ENCODE measurements at places on chromosomes 7 and 10. TPM values are rescaled to one million over a fixed set of nuclear protein-coding genes. Genes with fewer than 3 reads are reported as not detected.

- DNase-seq = no peak
- no peak overlapping the region for H3K27ac ChIP-seq
- no peak overlapping the region for H3K4me3 ChIP-seq
Observed at GRCh38 chr7:39372383-39372782, 193.8 kb upstream of the YAE1 start.

DNA sequence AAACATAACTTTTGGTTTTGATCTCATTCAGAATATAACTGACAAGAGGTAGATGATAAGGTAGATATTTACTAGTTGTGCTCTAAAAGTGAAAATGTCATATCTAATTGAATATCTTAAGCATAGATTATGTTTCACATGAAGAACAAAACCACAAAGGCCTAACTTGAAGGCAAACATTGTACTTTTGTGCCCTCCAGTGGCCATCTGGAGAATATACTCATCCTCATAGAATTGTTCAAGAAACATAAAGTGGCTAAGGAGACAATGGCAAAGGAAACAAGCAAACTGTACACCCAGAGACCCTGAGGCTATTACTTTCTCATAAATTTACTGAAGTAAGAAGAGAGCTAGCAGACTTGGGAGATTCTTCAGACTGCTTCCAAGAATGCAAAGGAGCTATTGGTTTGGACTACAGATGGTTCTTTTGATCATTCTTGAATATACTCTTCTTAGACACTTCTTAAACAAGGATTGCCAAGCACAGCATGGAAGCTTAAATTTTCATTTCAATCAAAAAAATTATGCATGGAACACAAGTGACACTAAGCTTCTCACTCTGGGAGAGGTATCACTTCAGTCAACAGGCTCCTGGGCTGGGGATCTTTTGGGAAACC lies 98.2 kb upstream of the DKK1 start:
- DNase-seq = peak; percentile 51
- H3K4me3 ChIP-seq = no peak overlapping the region
- H3K27me3 ChIP-seq = no peaks in the 10 kb centered on the region
- H3K4me1 ChIP-seq = peaks cover 17% of the 10 kb centered on the region

- no peak overlapping the region for H3K4me3 ChIP-seq
- DNase-seq = no peak
- peaks cover 3% of the 10 kb centered on the region for H3K4me1 ChIP-seq
Observed at GRCh38 chr7:44059219-44060090, 5.9 kb downstream of the PGAM2 start.

- H3K4me3 ChIP-seq = no peak overlapping the region
- H3K4me1 ChIP-seq = no peaks in the 10 kb centered on the region
- no peaks in the 10 kb centered on the region for H3K36me3 ChIP-seq
- DNase-seq = no peak
- no peaks in the 10 kb centered on the region for H3K27me3 ChIP-seq
- H3K27ac ChIP-seq = no peak overlapping the region
Observed at GRCh38 chr7:147952918-147953317, 637.6 kb upstream of the C7orf33 start.

DNA sequence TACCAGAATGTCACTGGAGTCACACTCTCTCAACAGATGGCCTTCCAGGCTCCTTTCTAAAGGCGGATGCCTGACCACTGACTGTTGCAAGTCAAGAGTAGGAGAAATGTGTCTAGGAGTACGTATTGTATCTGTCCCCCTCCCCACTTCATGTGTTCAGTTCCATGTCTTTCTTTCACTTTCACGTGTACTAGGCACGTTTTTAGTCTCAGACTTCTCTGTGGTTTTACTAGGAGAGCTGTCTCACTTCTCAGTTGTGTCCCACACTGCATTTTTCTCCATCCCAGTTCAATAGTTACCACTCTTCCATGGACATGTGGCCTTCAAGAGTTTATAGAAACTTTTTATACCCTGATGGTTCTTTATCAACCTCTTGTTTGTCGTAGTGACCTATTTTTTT lies 893.0 kb downstream of the NRG3 start:
- H3K36me3 ChIP-seq = no peaks in the 10 kb centered on the region
- H3K27ac ChIP-seq = no peak overlapping the region
- H3K27me3 ChIP-seq = no peaks in the 10 kb centered on the region
- no peak overlapping the region for H3K4me3 ChIP-seq

GRCh38 chr7:84017651-84018050 lies 176.9 kb downstream of the SEMA3A start:
- no peak overlapping the region for H3K4me3 ChIP-seq
- H3K36me3 ChIP-seq = no peaks in the 10 kb centered on the region
- no peak for DNase-seq
- H3K27me3 ChIP-seq = no peaks in the 10 kb centered on the region

The BMPR1A gene
- total RNA-seq = 77.9 TPM

GRCh38 chr10:104307576-104308438 lies 30.5 kb downstream of the ITPRIP start:
- peaks cover 24% of the 10 kb centered on the region for H3K4me1 ChIP-seq
- DNase-seq = no peak
- H3K27me3 ChIP-seq = peaks cover 4% of the 10 kb centered on the region
- no peak overlapping the region for H3K27ac ChIP-seq
- H3K36me3 ChIP-seq = no peaks in the 10 kb centered on the region

The OR2A12 gene
- total RNA-seq = not detected

DNA sequence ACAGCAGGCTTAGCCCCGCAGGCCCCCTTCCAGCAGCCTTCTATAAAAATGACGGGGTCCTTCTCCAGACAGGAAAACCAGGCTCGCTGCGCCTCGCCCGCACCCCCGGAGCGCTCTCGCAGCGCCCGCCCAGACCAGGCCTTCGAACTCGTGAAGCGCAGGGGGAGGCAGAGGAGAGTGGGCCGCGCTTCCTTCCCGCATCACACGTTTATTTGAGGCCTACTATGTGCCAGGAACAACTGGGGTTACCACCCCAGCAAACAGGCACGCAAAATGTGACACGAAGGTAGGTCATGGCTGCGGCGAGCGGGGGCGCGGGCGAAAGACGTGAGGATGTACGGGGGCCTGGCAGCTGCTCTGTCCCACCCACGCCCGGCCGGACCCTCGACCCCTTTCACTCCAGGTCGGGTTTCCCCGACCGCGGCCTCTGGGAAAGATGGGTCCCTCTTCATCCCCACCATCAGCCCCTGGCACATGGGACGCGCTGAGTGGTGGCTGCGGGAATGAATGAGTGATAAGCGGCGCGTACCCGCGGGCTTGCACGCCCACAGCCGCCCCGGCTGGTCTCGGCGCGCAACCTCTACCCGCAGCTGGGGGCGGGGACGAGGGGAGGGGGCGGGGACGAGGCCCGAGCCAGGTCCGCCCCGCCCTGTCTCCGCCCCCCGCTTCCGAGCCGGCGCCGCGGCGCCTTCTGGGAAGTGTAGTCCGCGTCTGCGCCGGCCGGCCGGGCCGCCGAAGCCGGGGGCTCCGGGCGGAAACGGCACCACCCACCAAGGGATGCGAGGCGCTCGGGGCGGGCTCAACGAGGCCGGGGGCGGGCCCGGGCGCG lies 59.1 kb downstream of the ZNF467 start:
- H3K27me3 ChIP-seq = no peaks in the 10 kb centered on the region
- H3K4me1 ChIP-seq = peaks cover 25% of the 10 kb centered on the region
- peak overlapping the region; percentile 81 for H3K4me3 ChIP-seq
- H3K36me3 ChIP-seq = peaks cover 18% of the 10 kb centered on the region
- H3K27ac ChIP-seq = no peak overlapping the region

The ZMIZ2 gene
- 93.9 TPM for total RNA-seq

The PPP2R2D gene
- total RNA-seq = 45.0 TPM

- H3K36me3 ChIP-seq = peaks cover 2% of the 10 kb centered on the region
- H3K4me1 ChIP-seq = peaks cover 16% of the 10 kb centered on the region
- H3K27ac ChIP-seq = no peak overlapping the region
Observed at GRCh38 chr7:5661942-5662341, 119.5 kb downstream of the RNF216 start.

The ACBD7 gene
- total RNA-seq = 12.0 TPM

The NEBL gene
- 8.4 TPM for total RNA-seq

DNA sequence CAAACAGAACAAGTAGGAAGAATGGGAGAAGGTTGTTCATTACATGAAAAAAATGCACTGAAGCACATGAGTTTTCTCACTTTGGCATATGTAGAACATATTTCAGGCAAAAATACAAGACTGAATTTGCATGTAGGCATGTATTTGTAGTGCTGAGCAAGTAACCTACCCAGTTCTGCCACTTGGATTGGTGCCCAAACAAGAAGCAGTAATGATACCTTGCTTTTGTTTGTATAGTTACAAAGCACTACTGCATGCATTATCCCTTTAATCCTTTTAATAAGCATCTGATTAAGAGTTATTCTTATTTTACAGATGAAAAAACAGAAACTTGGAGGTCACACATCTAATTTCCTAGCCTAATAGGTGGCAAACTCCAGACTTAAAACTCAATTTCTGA lies 23.1 kb upstream of the CTTNBP2 start:
- H3K4me1 ChIP-seq = no peaks in the 10 kb centered on the region
- no peaks in the 10 kb centered on the region for H3K36me3 ChIP-seq
- H3K4me3 ChIP-seq = no peak overlapping the region
- H3K27me3 ChIP-seq = no peaks in the 10 kb centered on the region
- DNase-seq = no peak
- H3K27ac ChIP-seq = no peak overlapping the region

- H3K27ac ChIP-seq = peak overlapping the region; percentile 76
- peaks cover 6% of the 10 kb centered on the region for H3K36me3 ChIP-seq
- peaks cover 17% of the 10 kb centered on the region for H3K4me1 ChIP-seq
- no peak overlapping the region for H3K4me3 ChIP-seq
Observed at GRCh38 chr7:127815631-127816145, 163.7 kb downstream of the SND1 start.

DNA sequence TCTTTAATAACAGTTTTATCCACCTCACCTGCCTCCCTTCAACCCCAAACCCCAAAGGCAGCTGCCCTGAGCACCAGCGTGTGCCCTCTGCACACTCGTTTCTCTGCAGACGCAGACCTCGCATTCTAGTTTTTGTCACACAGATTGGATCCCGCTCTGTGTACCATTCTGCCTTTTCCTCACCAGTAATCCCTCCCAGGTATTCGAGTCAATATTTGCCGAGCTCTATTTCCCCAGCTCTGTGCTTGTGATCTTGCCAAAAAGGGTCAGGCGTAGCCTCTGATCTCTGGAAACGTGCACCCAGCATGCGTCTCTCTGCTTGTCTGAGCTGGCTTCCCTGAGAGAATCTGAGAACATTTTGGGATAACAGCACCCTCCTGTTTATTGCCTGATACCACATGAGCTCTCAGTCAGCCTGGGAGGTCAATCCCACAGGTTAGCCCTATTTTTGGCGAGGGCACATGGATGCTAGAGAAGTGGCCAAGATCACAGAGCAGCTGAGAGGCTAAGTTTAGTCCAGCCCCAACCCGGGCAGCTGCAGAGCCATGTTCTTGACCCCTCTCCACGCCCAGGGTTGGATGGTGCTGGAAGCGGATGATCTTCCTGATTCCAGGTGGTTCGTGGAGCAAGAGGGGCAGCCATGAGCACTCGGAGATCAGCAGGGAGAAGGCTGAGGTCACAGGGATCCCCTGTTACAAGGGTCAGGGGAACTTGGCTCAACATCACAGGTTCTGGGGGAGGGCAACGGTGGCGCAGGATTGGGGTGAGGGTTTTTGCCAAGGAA lies 29.1 kb downstream of the FOXL3 start:
- H3K27ac ChIP-seq = no peak overlapping the region
- H3K4me1 ChIP-seq = peaks cover 5% of the 10 kb centered on the region
- DNase-seq = no peak
- H3K27me3 ChIP-seq = peaks cover 50% of the 10 kb centered on the region

The CUZD1 gene
- not detected for total RNA-seq

DNA sequence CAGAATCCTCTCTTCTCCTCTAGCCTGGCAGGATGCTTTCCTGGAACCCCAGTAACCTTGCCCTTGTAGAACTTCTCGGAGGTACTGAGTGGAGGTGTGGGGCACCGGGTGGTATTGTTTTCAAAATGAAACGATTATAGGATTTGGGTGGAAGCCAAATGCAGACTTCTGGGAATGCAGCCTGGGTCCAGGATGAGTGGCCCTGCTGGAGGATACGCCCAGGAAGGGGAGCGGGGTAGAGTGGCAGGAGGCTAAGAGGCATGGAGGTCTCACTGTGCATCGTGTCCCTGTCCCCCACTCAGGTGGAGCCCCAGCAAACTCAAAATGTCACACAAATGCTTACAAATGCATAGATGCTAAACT lies 109.1 kb upstream of the PPIF start:
- peaks cover 3% of the 10 kb centered on the region for H3K36me3 ChIP-seq
- H3K4me3 ChIP-seq = peak overlapping the region; percentile 80
- H3K4me1 ChIP-seq = peaks cover 71% of the 10 kb centered on the region
- no peak for DNase-seq

DNA sequence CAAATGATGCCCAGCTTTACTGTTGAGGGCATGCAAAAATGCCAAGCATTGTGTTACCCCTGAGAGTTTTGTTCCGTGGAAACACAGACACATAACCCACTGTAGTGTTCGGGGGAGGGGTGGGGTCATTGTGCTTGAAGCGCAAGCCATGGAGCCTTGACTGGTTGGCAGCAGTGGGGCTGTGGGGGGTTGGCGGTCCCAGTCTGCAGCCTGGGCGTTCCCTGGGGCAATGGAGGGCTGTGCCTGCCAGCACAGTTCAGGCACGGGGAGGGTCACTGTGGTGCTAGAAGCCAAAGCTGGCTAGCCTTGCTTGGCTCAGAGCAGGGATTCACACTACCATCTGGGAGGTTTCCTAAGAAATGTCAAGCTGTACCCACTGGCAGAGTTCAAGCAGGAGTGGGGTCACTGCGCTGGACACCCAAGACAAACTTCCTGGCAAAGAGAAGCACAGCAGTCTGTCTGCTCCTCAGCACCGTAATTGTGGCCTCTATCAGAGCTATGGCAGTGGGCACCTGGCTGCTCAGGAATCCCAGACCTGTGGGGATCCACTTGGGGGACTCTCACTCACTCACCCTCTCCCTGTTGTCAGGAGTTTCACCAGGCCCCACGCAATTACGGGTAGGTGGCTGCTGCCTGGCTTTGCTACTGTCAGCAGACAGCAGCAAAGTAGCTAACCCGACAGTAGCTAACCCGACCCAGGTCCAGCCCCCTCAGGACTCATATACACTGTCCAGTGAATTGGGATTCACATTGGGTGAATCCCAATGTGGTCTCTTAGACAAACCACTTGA lies 292.4 kb downstream of the ZWINT start:
- H3K36me3 ChIP-seq = no peaks in the 10 kb centered on the region
- no peaks in the 10 kb centered on the region for H3K27me3 ChIP-seq
- H3K4me3 ChIP-seq = no peak overlapping the region

DNA sequence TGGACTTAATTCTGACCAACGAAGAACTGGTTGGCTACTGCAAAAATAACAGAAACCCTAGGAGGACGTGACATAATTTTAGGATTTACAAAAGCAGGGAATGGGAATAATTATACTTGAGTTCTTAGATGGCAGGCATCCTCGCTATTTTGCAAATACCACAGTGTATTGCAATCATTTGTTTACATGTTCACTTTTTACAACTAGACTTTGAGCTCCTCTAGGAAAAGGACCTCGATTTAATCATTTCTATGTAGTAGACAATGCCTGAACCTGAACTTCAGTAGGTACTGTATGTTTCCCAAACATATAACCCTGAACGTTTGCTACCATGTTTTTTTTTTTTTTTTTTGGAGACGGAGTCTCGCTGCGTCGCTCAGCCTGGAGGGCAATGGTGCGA lies 137.7 kb downstream of the CNOT4 start:
- no peak for DNase-seq
- no peaks in the 10 kb centered on the region for H3K27me3 ChIP-seq
- H3K27ac ChIP-seq = no peak overlapping the region
- no peaks in the 10 kb centered on the region for H3K36me3 ChIP-seq
- H3K4me3 ChIP-seq = no peak overlapping the region

- DNase-seq = no peak
- no peaks in the 10 kb centered on the region for H3K36me3 ChIP-seq
- peaks cover 4% of the 10 kb centered on the region for H3K4me1 ChIP-seq
- no peaks in the 10 kb centered on the region for H3K27me3 ChIP-seq
Observed at GRCh38 chr10:11898372-11899066, 75.4 kb downstream of the PROSER2 start.

GRCh38 chr10:115001506-115002381 lies 63.7 kb downstream of the TRUB1 start:
- H3K27me3 ChIP-seq = no peaks in the 10 kb centered on the region
- no peak for DNase-seq
- H3K27ac ChIP-seq = no peak overlapping the region
- no peaks in the 10 kb centered on the region for H3K36me3 ChIP-seq
- no peak overlapping the region for H3K4me3 ChIP-seq
